ENCODE measurements at places on chromosomes 1 and 21.

DNA sequence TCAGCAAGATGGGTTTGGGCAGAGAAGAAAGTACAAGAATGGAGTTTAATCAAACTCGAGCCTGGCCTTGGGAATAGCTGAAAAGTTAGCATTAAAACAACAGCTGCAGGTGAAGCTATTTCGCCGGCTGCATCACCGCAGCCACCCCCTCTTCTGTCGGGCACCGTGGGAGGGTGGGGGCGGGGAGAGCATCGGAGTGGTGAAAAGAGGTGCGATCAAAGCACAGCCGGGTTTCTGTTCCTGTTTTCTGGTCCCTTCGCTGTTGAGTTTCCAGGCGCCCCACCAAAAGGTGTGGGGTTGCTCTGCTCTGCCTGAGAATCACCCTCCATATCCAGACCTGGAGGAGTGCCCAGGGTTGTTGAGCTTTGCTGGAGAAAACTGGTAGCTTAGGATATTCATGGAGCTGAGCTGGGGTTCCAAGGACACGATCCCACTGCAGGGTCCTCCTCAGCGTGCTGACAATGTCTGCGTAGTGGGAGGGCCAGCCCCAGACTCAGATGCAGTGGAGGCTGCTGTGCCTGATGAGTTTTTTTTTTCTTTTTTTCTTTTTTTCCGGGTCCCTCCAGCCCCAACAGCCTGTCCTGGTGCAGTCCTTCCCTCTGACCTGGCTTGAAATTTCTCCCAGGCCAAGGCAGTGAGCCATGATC lies 127.5 kb upstream of the C1orf174 start:
- no peak for DNase-seq

DNA sequence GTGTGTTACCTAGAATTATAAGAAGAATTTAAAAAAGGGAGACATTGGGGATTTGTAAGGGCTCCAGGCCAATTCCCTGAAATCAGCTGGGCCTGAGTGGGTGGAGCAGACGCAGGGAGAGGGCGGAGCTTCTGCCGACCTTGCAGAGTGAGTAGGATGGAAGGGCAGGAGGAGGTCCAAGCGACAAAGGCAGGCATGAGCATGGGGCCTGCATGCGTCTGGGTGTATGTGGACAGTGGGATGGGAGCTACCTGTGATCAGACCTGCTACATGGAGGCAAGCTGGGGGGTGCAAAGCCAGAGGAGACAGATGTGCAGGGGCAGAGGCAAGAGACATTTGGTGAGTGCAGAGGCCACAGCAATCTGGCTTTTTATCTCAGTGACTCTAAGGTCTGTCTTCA lies 105.3 kb upstream of the OLIG2 start:
- no peak for DNase-seq

DNA sequence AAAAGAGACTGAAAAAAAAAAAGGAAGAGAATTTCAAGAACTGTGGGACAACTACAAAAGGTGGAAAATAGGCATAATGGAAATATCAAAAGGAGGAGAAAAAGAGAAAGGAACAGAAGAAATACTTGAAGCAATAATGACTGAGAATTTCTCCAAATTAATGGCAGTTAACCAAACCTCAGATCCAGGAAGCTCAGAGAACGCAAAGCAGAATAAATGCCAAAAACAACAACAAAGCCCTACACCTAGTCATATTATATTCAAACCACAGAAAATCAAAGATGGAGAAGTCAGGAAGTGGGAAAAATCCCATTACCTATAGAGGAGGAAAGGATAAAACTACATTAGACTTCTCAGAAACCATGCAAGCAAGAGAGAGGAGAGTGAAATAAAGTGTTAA lies 20.7 kb upstream of the AHCYL1 start:
- no peak for DNase-seq

GRCh38 chr1:44029260-44029910 lies 1.9 kb downstream of the SLC6A9 start:
- DNase-seq = no peak

- no peak for DNase-seq
Observed at GRCh38 chr1:114154963-114155322, 1.3 kb upstream of the SYT6 start.

DNA sequence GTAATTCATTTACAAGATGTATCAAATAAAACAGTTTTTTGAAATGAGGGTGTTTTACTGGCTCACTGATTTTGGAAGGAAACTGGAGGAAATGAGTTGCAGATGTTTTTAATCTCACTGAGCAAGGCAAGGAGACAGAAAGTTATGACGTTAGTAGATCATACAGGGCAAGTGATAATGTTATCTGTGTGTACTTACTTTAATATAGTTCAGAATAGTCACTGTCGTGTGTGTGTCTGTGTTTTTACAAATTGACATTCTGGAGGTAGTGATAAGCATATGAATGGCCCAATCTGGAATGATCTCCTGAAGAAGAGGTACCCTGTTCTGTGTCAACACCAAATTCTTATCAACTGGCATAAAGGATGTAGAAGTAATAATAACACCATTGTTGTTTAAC lies 1.9 kb upstream of the GBP4 start:
- DNase-seq = no peak

GRCh38 chr1:43954036-43954435 lies 7.3 kb downstream of the IPO13 start:
- no peak for DNase-seq

DNA sequence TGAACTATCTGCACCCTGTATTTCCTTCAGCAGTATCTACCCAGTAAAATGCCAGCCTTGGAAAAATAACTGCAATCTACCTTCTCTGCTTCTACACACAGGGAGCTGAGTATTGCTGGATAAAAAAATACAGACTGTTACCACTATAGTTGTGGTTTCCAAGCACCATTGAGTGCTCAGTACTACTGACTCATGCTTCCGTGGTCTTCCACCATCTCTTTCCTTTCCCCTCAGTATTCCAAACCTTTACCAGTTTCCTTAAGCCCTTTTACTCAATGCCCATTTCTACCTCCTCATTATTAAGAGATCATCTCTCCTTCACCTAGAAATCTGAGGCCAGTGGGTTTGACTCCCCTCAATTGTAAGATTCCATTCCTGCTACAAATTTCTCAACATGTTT lies 23.8 kb downstream of the GLMN start:
- no peak for DNase-seq

DNA sequence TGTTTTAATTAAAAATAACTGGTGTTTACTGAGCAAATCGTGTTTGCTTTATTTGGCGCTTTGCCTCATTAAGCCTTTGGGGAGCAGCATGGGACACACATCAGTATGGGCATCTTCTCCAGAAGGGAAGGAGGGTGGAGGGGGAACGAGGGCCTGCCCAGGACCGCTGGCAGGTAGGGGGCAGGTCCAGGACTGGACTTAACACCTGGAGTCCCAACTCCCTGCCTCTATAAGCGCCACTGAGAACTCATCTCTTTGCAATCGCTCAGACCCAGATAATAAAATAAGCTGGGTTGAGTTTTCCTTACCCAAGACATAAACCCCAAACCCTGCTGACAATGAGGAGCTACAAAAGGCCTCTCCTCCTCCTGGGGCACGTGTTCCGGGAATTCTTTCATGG lies 15.1 kb downstream of the ABCG1 start:
- no peak for DNase-seq

DNA sequence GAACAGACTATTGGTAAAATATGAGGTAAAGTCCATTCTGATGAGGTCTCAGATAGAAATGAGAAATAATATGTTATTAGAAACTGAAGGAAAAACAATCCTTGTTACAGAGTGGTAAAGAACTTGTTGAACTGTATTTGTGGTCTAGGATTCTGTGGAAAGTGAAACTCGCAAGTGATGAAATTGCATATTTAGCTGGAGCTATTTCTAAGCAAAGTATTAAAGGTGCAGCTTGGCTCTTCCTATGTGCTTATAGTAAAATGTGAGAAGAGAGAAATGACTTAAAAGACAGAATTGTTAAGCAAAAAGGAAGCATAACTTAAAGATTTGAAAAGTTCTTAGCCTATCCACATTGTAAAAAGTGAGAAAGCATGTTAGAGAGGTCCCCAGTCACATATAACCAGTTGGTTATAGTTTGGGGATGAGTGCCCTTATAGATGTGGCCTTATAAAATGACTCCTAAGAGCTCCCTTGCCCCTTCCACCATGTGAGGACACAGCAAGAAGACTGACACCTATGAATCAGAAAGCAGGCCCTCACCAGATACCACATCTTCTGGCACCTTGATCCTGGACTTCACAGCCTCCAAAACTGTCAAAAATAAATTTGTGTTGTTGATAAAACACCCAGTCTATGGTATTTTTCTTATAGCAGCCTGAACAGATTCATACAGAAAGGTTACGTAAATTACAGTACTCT lies 24.8 kb downstream of the PHTF1 start:
- DNase-seq = no peak

All from HS-27A (cell line).